ENCODE measurements at places on chromosomes 2 and 18.

- no peak for DNase-seq
Observed at GRCh38 chr2:105324732-105325131, 4.8 kb downstream of the TGFBRAP1 start.

DNA sequence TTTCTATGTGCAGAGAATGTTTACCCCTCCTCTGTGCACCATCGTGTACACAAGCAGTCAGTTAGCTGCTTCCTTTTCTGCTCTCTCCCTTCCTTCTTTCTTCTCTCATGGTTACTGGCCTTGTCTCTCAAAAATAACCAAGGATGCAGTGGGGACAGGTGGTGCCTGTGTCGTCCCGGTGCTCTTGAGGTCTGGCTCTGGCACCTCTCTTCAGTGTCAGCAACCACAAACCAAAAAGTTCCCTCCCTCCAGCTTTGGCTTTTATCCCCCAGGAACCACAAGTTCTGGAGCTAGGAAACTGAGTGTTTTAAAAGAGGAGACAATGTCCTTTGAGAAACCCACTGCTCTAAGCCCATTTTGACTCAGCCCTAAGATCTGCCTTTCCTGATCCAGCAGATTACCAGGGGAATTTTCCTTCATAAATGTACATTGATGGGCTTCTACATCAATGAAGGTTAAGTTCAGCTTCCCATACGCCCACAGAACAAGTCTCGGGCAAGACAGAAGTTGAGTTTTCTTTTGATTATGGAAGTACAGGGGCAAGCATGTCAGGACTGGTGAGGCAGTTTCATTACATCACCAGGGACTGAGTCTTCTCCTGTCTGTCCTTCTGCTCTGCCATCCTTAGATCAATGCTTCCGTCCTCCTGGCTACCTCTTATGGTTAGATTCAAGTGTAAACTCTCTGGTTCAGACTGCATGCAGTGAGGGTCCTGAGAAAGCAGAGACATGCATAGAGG is 232.2 kb downstream of the SETBP1 start:
- DNase-seq: no peak

DNA sequence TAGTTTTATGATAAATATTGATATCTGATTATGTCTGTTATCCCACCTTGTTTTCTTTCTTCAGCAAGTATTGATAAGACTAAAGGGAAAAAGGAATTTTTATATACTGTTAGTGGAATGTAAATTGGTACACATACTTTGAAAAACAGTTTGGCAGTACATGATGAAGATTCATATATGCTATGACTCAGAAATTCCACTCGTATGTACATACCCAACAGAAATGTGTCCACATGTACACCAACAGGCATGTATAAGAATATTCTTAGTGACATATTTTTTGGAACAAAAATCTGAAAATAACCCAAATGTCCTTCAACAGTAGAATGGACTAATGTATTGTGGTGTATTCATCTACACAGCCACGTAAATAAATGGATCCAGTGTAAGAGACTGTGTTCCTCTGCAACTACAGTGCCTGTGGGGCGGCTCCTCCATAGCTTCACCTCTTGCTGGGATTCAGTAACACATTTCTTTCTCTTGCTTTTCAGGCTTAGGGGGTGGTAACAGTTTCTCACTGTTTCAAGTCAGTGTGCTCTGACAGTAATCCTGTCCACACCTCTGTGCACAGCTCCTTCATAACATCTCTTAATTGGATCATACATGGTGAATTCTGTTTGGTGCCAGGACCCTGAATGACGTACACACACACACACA is 35.5 kb upstream of the ALMS1 start:
- DNase-seq: no peak

DNA sequence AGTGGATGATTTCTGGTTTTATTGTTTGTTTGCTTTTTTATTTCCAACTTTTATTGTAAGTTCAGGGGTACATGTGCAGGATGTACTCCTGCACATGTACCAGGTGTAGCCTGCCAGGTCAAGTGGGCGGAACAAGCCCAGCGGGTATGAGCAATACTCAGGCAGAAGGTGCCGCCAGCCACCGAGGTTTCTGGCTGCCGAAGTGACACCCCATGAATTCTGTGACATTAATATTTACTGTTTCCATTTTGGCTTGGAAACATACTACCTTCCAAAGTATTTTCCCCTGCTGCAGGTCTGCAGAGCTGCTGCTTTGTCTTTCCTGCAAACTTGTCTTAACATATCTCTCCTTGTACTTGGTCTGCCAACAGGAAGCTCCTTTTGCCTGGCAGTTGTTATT is 78.5 kb downstream of the PTPN4 start:
- no peak for DNase-seq

- no peak for DNase-seq
Observed at GRCh38 chr18:55781481-55781957, 193.5 kb upstream of the TCF4 start.

DNA sequence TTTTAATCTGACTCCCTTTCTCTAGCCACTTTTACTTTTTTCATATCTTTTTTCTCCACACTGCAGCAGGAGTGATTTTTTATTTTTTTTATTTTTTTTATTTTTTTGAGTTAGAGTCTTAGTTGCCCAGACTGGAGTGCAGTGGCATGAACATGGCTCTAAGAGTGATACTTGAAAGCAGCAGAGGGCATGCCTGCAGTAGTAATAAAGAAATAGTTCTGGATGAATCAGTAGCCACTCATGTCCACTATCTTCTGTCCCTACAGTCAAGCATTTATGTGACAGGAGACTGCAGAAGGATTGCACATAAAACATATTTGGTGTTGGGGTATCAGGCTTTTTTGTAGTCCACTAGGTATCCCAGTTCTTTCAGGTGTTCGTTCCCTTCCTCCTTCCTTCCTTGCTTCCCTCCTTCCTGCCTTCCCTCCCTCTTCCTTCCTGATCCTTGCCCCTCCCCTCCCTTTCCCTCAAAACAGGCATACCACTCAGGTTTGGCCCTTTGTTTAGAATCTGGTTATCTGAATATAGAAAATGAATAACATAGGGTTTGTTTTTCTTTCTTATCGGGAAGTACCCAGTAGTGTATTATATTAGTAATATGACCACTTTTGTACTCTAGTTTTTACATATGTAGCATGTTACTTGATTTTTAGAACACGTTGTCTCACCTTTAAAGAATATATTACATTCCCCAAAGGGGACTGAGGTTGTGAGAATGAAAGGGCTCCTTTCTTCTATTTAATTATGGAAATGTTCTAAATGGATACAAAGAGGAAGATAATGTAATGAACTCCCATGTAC is 23.5 kb downstream of the MIB1 start:
- no peak for DNase-seq

GRCh38 chr2:234401426-234401825 is 95.5 kb downstream of the ARL4C start:
- DNase-seq: no peak

- DNase-seq: no peak
Observed at GRCh38 chr18:75074196-75075015, 134.5 kb downstream of the PTGR3 start.

DNA sequence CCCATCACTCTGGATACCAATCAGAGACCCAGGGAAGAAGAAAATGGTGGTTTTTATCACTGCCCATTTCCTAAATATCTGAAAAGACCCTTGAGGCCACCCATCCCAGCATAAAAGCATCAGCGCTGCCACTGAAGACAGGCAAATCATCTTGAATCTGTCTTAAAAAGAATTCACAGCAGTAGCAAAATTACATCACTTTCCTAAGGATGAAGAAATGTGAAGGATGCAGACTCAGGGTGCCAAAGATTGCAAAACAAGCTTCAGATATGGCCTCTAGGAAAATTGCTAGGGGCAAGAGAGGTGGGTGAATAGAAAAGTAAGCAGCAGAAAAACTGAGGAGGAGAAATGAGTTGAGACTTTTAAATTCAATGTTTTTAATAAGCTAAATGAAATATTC is 70.0 kb downstream of the SLC25A12 start:
- DNase-seq: no peak

DNA sequence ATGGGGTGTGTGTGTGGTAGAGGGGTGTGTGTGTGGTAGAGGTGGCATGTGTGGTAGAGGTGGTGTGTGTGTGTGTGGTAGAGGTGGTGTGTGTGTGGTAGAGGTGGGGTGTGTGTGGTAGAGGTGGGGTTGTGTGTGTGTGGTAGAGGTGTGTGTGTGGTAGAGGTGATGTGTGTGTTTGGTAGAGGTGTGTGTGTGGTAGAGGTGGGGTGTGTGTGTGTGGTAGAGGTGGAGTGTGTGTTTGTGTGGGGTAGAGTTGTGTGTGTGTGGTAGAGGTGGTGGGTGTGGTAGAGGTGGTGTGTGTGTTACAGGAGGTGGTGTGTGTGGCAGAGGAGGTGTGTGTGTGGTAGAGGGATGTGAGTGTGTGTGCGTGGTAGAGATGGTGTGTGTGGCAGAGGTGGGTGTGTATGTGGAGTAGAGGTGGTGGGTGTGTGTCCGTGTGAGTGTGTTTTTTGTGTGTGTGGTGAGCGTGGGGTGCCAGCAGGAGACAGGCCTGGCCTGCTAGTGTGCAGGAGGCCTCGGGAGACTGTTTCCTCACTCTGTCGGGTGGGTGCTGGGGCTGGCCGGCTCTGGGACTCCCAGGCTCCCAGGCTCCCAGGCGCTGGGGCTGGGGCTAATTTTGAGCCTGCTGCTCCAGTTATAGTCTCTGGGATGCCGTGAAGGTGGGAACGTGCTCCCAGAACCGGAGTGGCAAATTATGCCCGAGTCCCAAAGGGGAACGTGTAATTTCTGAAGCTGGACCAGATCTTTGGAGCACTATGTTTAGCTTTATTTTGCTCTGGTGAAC is 165.2 kb downstream of the DYSF start:
- no peak for DNase-seq

Measured in cortex of kidney (tissue), 1 donor.